Aortic smooth muscle cell (primary cell): ENCODE measurements at places on chromosomes 7 and 10. TPM values are rescaled to one million over a fixed set of nuclear protein-coding genes. Genes with fewer than 3 reads are reported as not detected.

The CRTAC1 gene
- not detected in 2 replicates for total RNA-seq

The ENKUR gene
- total RNA-seq = 0.25 and 0.26 TPM in 2 replicates

The CNTNAP2 gene
- total RNA-seq = not detected in 2 replicates

The INMT gene
- 3.5 and 4.6 TPM in 2 replicates for total RNA-seq

The MOGAT3 gene
- not detected in 2 replicates for total RNA-seq

The GIMAP1 gene
- 0.25 and 0.26 TPM in 2 replicates for total RNA-seq

The PIK3AP1 gene
- under 0.01 and 0.06 TPM in 2 replicates for total RNA-seq

The KCNH2 gene
- total RNA-seq = under 0.01 TPM in 1 of 2 replicates, not detected in the other

The NEUROG3 gene
- total RNA-seq = not detected in 2 replicates

The TRDMT1 gene
- total RNA-seq = 7.1 and 9.2 TPM in 2 replicates

The NODAL gene
- not detected in 2 replicates for total RNA-seq

The SPAM1 gene
- total RNA-seq = not detected in 2 replicates

The SNX10 gene
- total RNA-seq = 0.13 TPM in 1 of 2 replicates, not detected in the other

The ITIH5 gene
- total RNA-seq = 0.13 and 0.19 TPM in 2 replicates

The ARHGEF35 gene
- 2.0 and 3.0 TPM in 2 replicates for total RNA-seq

The GIMAP6 gene
- 1.7 and 5.4 TPM in 2 replicates for total RNA-seq

The CCDC136 gene
- total RNA-seq = 5.8 and 7.6 TPM in 2 replicates

The SVOPL gene
- not detected in 2 replicates for total RNA-seq
